ENCODE measurements at places on chromosomes 11 and 22. TPM values are rescaled to one million over a fixed set of nuclear protein-coding genes. Genes with fewer than 3 reads are reported as not detected.

TMEM191C gene
- 7.5 TPM for total RNA-seq

GRK3 gene
- 9.7 TPM for total RNA-seq

CRYAB gene
- total RNA-seq = 1.1 TPM

PGA3 gene
- total RNA-seq = not detected

CRYBB3 gene
- total RNA-seq = not detected

TRPM5 gene
- total RNA-seq = not detected

ELFN2 gene
- 4.0 TPM for total RNA-seq

CECR2 gene
- total RNA-seq = 1.1 TPM

FXYD2 gene
- not detected for total RNA-seq

CASP12 gene
- not detected for total RNA-seq

DMC1 gene
- total RNA-seq = 1.1 TPM

APOL5 gene
- total RNA-seq = not detected

ACO2 gene
- 90.5 TPM for total RNA-seq

MYO18B gene
- 0.07 TPM for total RNA-seq

CST6 gene
- total RNA-seq = not detected

XRCC6 gene
- 414 TPM for total RNA-seq

MMP12 gene
- not detected for total RNA-seq

ACR gene
- total RNA-seq = not detected

KRTAP5-9 gene
- not detected for total RNA-seq

SMIM35 gene
- total RNA-seq = not detected

GRM5 gene
- not detected for total RNA-seq

MAPK12 gene
- 37.4 TPM for total RNA-seq

USP2 gene
- total RNA-seq = 14.4 TPM

VPREB1 gene
- not detected for total RNA-seq

PHLDA2 gene
- total RNA-seq = 18.7 TPM

CABP4 gene
- total RNA-seq = not detected

OR2AT4 gene
- total RNA-seq = not detected

Measured in Caco-2 (cell line).